ENCODE measurements at places on chromosomes 2 and 18. TPM values are rescaled to one million over a fixed set of nuclear protein-coding genes. Genes with fewer than 3 reads are reported as not detected.

Gene SKA1
- total RNA-seq: 5.0 TPM

Gene LTBP1
- total RNA-seq: 80.2 TPM

- H3K4me1 ChIP-seq: no peaks in the 10 kb centered on the region
- H3K36me3 ChIP-seq: no peaks in the 10 kb centered on the region
- H3K27ac ChIP-seq: no peak overlapping the region
- H3K4me3 ChIP-seq: no peak overlapping the region
Measured at GRCh38 chr18:52588931-52589330, 248.9 kb downstream of the DCC start.

DNA sequence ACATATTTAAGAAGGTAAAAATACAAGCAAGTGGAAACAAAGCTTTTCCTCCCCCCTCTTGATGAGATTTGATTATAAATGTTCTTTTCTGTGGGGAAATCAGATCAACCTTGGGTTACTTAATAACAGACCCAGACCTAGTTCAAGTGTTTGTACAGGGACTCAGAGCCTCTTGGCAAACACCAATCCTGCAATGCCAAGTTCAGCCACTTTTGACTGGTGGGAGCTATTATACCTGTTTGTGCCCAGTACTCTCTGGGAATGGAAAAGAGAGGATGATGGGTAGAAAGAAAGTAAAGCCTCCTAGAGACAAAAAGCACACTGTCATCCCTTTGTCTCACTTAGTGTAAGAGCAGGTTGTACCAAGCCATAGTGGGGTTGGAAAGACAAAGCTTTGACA lies 63.8 kb upstream of the EPHA4 start:
- no peak overlapping the region for H3K4me3 ChIP-seq
- DNase-seq: no peak
- no peak overlapping the region for H3K27ac ChIP-seq

GRCh38 chr2:65576861-65577601 lies 144.6 kb upstream of the SPRED2 start:
- peaks cover 18% of the 10 kb centered on the region for H3K4me1 ChIP-seq
- peak overlapping the region; percentile 83 for H3K27ac ChIP-seq
- H3K4me3 ChIP-seq: no peak overlapping the region
- no peaks in the 10 kb centered on the region for H3K27me3 ChIP-seq
- no peak for DNase-seq

GRCh38 chr2:218871345-218872302 lies 9.0 kb upstream of the WNT10A start:
- peaks cover 5% of the 10 kb centered on the region for H3K36me3 ChIP-seq
- peaks cover 44% of the 10 kb centered on the region for H3K4me1 ChIP-seq
- peak overlapping the region; percentile 77 for H3K27ac ChIP-seq
- DNase-seq: no peak

DNA sequence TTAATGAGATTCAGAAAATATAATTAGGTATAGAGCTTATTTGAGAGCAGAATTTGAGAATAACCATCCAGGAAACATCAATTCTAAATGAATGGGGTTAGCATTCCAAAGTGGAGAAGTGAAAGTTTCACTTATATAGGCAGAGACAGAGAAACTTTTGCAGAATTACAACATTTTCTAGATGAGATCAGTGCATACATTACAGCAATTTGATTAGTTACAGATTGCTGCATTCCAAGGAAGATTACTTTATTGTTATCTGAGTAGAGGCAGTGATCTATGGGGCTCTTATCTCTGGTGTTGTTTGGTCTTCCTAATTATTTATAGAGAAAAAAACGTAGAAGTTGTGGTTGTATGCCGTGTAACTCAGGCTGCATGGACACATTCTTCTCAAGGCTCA lies 373.8 kb upstream of the SYT4 start:
- peaks cover 21% of the 10 kb centered on the region for H3K4me1 ChIP-seq
- DNase-seq: no peak
- H3K36me3 ChIP-seq: peaks cover 9% of the 10 kb centered on the region
- H3K27me3 ChIP-seq: no peaks in the 10 kb centered on the region

DNA sequence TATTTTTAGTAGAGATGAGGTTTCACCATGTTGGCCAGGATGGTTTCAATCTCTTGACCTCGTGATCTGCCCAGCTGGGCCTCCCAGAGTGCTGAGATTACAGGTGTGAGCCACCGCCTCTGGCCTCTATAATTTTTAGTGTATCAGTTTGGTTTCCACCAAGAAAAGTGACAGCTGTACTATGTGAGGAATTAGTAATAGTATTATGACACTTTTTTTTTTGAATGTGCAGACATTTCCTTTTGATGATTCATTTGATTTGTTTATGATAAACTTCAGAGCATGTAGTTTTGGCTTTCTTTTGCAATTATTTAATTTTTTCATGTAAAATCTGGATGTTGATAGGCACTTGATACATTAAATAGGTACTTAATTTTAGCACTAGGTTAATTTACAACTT lies 61.5 kb downstream of the PTPN4 start:
- no peak for DNase-seq
- H3K27ac ChIP-seq: no peak overlapping the region
- no peak overlapping the region for H3K4me3 ChIP-seq
- H3K27me3 ChIP-seq: no peaks in the 10 kb centered on the region
- H3K36me3 ChIP-seq: peaks cover 23% of the 10 kb centered on the region

GRCh38 chr2:96830044-96830562 lies 13.7 kb downstream of the ANKRD23 start:
- peaks cover 23% of the 10 kb centered on the region for H3K4me1 ChIP-seq
- no peak overlapping the region for H3K4me3 ChIP-seq
- H3K27ac ChIP-seq: no peak overlapping the region
- no peaks in the 10 kb centered on the region for H3K27me3 ChIP-seq

DNA sequence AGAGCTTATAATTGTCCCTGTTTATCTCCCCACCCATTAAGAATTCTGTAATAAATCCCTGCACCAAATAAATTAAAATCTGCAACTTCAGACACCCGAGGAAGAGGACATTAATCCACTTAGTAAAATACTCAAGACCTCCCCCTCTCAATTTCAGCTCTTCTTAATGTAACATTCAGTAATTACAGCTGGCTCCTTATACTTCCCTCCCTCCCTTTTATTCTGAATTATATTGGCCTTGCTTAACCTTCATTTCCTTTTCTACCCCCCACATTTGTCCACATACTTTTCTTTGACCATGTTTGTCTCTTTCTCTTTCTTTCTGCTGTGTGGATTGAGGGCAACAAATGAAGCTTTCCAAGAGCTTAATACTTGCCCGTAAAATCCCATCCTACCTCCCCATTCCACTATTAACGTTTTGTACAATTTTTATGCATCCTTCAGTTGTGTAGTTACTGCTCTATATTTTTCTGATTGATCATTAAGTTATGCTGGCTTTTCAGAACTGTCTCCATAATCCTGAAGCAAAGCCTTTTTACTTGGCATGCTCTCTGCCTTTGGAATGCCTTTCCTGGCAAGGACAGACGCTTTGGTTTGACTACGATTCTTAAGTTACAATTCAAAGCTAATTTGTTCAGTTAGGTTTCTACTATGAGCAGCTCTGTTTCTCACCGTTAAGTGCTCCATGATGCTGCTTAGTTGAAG lies 580.1 kb downstream of the ZEB2 start:
- DNase-seq: no peak
- H3K4me1 ChIP-seq: peaks cover 29% of the 10 kb centered on the region
- no peaks in the 10 kb centered on the region for H3K36me3 ChIP-seq

- H3K4me1 ChIP-seq: no peaks in the 10 kb centered on the region
- H3K36me3 ChIP-seq: no peaks in the 10 kb centered on the region
- H3K27ac ChIP-seq: no peak overlapping the region
- H3K4me3 ChIP-seq: no peak overlapping the region
- DNase-seq: no peak
Measured at GRCh38 chr18:61722247-61722646, 170.6 kb downstream of the RNF152 start.

Gene ACTG2
- total RNA-seq: 10.0 TPM

Gene CD28
- total RNA-seq: not detected

GRCh38 chr2:12269041-12269972 lies 447.4 kb upstream of the TRIB2 start:
- H3K27ac ChIP-seq: no peak overlapping the region
- peaks cover 2% of the 10 kb centered on the region for H3K27me3 ChIP-seq
- no peak for DNase-seq
- no peak overlapping the region for H3K4me3 ChIP-seq
- H3K4me1 ChIP-seq: peaks cover 7% of the 10 kb centered on the region

DNA sequence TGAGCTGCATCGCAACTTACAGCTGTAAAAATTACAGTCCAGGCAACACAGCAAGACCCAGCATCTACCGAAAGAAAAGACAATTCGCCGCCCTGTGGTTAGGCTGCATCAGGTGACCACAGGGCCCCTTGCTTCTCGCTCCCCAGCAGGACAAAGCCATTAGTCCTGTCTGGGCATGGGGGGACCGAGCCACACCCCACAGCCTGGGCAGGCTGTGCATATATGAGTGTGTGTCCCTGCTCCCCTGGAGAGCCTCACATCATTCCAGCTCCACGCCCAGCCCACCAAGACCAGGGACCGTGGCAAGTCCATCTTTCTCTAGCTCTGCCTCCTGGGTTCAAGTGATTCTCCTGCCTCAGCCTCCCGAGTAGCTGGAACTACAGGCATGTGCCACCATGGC lies 33.9 kb downstream of the SNORC start:
- no peak overlapping the region for H3K4me3 ChIP-seq
- H3K27me3 ChIP-seq: peaks cover 6% of the 10 kb centered on the region
- H3K27ac ChIP-seq: no peak overlapping the region
- DNase-seq: no peak
- H3K36me3 ChIP-seq: no peaks in the 10 kb centered on the region
- H3K4me1 ChIP-seq: no peaks in the 10 kb centered on the region

DNA sequence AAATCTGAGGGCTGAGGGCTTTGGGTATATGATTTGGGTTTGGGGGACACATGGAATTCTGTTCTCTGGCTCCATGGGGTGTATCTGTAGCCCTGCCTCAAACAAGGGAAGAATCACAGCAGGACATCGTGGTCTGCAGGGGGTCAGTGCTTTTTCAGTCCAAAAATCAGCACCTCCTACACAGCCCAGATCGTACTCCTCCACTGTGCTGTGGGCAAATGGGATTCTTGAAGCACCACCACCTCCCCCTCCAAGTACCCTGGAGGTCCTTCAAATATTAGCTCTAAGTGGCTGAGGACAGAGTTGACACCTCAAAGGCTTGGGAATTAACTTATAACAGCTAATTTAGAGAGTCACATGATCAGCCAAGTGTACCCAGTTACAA lies 41.5 kb downstream of the EPHA4 start:
- H3K4me1 ChIP-seq: peaks cover 43% of the 10 kb centered on the region
- no peak overlapping the region for H3K4me3 ChIP-seq
- H3K36me3 ChIP-seq: no peaks in the 10 kb centered on the region
- DNase-seq: no peak

GRCh38 chr18:3593381-3593903 lies 143.5 kb downstream of the TGIF1 start:
- H3K4me1 ChIP-seq: peaks cover 62% of the 10 kb centered on the region
- H3K27me3 ChIP-seq: no peaks in the 10 kb centered on the region
- H3K36me3 ChIP-seq: no peaks in the 10 kb centered on the region
- peak overlapping the region; percentile 99 for H3K27ac ChIP-seq
- H3K4me3 ChIP-seq: peak overlapping the region; percentile 72
- DNase-seq: no peak

GRCh38 chr2:20638646-20639430 lies 12.1 kb downstream of the HS1BP3 start:
- no peak overlapping the region for H3K27ac ChIP-seq
- DNase-seq: no peak
- H3K27me3 ChIP-seq: no peaks in the 10 kb centered on the region
- H3K36me3 ChIP-seq: peaks cover 9% of the 10 kb centered on the region

DNA sequence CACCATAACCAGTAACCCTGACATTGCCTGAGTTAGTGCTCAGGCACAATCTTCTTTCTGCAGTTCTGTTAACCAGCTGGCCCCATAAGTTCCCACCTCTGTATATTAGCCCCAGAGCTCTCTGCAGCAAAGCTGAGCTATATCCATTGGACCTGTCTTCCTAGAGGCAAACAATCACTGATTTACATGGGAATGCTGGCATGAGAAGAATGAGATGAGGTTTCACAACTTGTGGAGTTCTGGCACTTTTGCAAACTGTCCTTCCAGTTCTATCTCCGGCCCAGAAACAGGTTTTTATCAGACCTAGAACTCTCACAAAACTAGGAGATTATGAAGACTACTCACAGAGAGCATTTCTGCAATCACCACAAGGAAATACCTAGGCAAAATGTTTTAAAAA lies 7.9 kb upstream of the CCBE1 start:
- DNase-seq: no peak
- H3K4me3 ChIP-seq: no peak overlapping the region

- no peaks in the 10 kb centered on the region for H3K36me3 ChIP-seq
- H3K4me3 ChIP-seq: no peak overlapping the region
- H3K4me1 ChIP-seq: peaks cover 2% of the 10 kb centered on the region
- no peak overlapping the region for H3K27ac ChIP-seq
- DNase-seq: peak; percentile 85
Measured at GRCh38 chr2:157327621-157328500, 2.2 kb upstream of the ERMN start.

- H3K27me3 ChIP-seq: no peaks in the 10 kb centered on the region
- peaks cover 13% of the 10 kb centered on the region for H3K36me3 ChIP-seq
- no peak overlapping the region for H3K4me3 ChIP-seq
Measured at GRCh38 chr2:66813976-66814375, 379.1 kb downstream of the MEIS1 start.

Gene IL36RN
- 0.84 TPM for total RNA-seq

- peaks cover 46% of the 10 kb centered on the region for H3K36me3 ChIP-seq
- no peak overlapping the region for H3K27ac ChIP-seq
- H3K4me1 ChIP-seq: no peaks in the 10 kb centered on the region
- no peak overlapping the region for H3K4me3 ChIP-seq
- H3K27me3 ChIP-seq: no peaks in the 10 kb centered on the region
Measured at GRCh38 chr2:6855860-6856547, 9.7 kb downstream of the CMPK2 start.

DNA sequence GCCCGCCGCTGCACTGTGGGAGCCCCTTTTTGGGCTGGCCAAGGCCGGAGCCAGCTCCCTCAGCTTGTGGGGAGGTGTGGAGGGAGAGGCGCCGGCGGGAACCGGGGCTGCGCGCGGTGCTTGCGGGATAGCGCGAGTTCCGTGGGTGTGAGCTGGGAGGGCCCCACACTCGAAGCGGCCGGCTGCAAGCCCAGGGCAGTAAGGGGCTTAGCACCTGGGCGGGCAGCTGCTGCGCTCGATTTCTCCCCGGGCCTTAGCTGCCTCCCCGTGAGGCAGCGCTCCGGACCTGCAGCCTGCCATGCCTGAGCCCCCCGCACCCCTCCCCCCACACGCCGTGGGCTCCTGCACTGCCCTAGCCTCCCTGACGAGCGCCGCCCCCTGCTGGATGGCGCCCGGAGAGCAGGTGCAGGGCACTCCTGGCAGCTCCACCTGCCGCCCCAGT lies 124.4 kb downstream of the CCDC178 start:
- H3K27me3 ChIP-seq: no peaks in the 10 kb centered on the region
- peaks cover 8% of the 10 kb centered on the region for H3K36me3 ChIP-seq
- DNase-seq: no peak
- H3K4me3 ChIP-seq: no peak overlapping the region

- DNase-seq: no peak
- no peaks in the 10 kb centered on the region for H3K27me3 ChIP-seq
- peaks cover 11% of the 10 kb centered on the region for H3K4me1 ChIP-seq
- H3K4me3 ChIP-seq: no peak overlapping the region
Measured at GRCh38 chr18:44609181-44609941, 71.3 kb upstream of the SETBP1 start.

Gene POTEI
- 7.0 TPM for total RNA-seq

- H3K4me3 ChIP-seq: no peak overlapping the region
- DNase-seq: no peak
- no peak overlapping the region for H3K27ac ChIP-seq
- H3K27me3 ChIP-seq: peaks cover 30% of the 10 kb centered on the region
Measured at GRCh38 chr2:199734651-199735050, 116.3 kb downstream of the FTCDNL1 start.

- no peak overlapping the region for H3K27ac ChIP-seq
- H3K36me3 ChIP-seq: no peaks in the 10 kb centered on the region
- peaks cover 9% of the 10 kb centered on the region for H3K27me3 ChIP-seq
- H3K4me3 ChIP-seq: no peak overlapping the region
Measured at GRCh38 chr2:231186325-231186724, 12.1 kb upstream of the ARMC9 start.

Gene RBFA
- 35.3 TPM for total RNA-seq

Gene CIB4
- total RNA-seq: not detected

Measured in mesothelial cell of epicardium (in vitro differentiated cells).